NCI-H146 (cell line): ENCODE measurements at places on chromosomes 12 and 14.
A peak's percentile ranks its signal among the peaks of the same experiment; 100 is the strongest.

DNA sequence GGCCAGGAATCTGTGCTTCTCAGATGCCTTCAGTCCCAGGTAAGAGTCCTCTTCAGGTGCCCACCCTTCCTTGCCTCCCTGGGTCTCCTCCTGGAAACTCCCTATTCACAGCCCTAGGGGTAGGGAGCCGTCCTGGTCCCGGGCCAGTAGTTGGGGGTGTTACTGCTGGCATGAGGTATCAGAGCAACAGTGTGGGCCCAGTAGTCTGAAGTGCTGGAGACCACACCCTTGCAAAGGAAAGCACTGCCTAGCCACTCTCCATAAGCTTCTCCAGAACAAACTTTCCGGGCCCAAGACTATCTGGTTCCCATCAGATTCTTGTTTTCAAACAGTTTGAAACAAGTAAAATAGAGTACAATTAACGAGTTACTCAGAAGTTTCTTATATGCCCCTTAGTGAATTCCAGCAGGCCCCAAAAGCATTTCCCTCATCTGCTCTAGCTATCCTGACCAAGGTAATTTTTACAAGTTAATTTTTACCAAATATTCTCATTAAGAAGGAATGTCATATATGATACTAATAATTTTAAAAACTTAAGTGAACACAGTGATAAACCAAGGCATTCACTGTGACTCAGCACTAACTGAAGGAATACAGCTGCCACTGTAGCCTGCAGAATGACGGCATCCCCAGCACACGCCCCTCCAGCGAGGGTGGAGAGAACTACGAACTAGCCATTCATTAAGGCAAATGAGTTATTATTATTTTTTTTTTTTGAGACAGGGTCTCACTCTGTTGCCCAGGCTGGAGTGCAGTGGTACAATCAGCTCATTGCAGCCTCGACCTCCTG, 49.4 kb downstream of the MOK start:
- no peak for DNase-seq

- no peak for DNase-seq
Measured at GRCh38 chr12:53069621-53070410, 9.4 kb downstream of the SPRYD3 start.

GRCh38 chr12:110971936-110972335, 51.6 kb upstream of the MYL2 start:
- DNase-seq = no peak

GRCh38 chr12:112837629-112838197, 46.2 kb downstream of the RPH3A start:
- DNase-seq = peak; percentile 17

- no peak for DNase-seq
Measured at GRCh38 chr14:97426776-97427175, 629.6 kb downstream of the VRK1 start.

DNA sequence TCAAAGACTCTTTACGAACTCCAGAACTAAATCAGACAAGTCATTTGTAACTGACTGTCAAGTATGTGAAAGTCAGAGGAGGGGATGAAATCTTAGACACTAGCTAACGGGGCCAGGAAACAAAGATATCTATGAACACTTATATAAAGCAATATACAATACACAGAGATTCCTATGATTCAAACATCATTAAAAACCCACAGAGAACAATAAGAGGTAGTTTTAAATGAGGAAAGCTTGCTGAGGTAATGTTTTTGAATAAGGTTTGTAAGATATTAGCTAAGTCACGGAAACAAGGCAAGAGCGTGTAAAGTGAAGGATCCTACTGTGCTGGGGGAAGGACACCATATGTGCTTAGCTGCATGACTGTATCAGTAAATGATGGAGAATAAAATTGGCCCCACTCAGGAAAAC, 36.7 kb downstream of the SAV1 start:
- no peak for DNase-seq

GRCh38 chr12:121930862-121931261, 12.5 kb downstream of the CFAP251 start:
- DNase-seq = no peak

DNA sequence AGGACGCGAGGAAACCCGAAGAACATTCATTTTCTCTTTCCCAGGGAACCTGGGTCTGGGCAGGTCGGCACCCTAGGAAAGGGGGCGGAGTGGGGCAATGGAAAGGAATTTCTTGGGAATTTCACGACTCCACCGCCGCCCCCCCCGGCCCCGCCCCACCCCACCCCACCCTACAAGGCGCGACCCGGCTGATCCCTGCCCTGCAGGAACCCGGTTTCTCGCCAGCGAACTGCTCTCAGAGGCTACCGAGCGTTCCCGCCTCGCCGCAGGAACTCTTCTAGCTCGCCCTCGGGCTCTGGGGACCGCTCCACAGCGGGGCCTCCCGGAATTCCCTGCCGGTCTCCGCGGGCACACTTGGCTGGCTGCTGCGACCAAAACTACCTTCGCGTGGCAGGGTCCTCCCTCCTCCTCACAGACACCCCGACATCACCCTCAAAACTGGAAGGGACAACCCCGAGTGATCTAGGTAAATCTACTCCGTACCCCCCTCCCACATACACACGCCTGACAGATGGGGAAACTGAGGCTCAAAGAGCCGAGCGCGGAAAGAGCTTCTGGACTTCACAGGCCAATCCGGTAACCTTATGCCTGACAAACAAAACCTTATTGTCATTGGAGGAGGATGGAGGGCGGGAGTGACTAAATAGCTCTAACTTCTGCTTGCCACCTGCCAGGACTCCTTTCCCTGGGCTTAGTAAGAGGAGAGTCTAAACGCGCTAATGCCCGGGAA, 785 bp upstream of the ACTN1 start:
- DNase-seq = peak; percentile 48

DNA sequence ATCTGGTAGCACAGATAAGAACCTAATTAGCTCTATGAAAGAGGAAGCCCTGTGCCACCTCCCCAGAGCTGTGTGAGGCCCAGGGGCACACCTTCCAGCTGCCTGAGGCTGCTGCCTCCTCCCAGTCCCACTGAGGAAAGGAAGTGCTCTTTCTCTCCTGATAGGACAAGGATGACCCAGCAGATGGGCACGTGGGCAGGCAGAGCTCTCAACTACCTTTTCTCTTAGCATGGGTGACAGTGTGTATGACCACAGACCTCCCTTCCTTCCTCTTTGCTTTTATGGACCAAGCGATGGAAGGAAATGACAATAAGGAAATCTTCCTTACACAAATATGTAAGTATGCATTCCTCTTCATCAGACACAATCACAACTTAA, 127.6 kb upstream of the AMIGO2 start:
- peak; percentile 35 for DNase-seq

DNA sequence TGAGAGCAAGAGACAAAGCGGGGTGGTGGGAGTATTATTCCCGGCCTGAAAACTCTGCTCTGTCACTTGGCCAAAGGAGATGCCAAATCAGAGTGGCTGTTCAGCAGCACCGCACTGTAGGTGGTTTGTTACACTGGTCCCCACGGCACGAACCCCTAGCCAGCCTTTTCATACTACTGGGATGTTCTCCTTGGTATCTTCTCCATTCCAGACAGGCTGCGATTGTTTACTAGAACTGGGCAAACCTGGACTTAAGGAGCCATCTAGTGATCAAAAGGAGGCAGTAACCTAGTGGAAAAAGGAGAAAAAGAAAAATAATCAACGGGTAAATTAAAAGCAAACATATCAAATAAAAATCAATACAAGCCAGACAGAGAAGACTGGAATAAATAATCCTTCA, 58.9 kb upstream of the TMTC2 start:
- peak; percentile 67 for DNase-seq

DNA sequence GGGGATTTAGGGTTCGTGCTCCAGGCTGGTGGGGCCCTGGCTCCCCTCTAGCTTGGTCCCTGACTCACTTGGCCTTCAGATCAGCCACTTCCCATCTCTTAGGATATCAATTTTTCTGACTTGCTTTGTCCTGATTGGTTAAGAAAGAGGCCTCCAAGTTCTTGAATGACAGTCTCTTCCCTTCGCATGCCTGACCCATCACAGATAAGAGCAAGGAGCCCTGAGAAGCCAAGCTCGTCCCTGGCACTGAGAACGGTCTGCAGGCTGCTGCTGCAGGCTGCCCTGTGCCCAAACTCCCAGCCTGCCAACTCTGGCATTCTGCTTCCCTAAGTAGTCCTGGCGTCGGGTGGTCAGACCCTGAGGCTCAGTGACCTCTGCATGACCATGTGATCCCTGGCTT, 794 bp upstream of the LRTM2 start:
- DNase-seq = no peak

DNA sequence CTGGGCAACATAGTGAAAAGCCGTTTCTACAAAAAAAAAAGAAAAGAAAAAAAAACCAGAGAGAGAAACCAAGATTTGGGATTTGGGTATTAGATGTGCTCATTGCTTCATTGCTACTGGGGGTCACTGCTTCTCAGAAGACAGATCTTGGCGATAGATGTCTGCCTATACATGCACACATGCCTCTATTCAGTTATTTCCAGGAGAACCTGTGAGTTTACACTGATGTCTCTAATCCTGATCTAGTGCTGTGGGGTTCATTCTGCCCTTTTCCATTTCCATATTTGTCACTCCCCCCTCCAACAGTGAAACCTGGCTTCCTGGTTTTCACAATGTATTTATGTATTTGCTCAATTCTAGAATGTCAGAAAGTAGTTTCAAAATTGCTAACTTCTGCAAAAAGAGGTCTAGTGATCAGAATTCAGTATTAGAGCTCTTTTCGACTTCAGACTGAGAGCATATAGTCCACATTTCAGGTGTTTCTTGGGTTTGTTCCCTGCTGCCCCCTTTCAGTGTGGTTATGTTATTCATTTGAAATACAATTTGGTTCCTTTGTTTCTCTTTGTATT, 111.0 kb downstream of the SLC25A47 start:
- DNase-seq = no peak

DNA sequence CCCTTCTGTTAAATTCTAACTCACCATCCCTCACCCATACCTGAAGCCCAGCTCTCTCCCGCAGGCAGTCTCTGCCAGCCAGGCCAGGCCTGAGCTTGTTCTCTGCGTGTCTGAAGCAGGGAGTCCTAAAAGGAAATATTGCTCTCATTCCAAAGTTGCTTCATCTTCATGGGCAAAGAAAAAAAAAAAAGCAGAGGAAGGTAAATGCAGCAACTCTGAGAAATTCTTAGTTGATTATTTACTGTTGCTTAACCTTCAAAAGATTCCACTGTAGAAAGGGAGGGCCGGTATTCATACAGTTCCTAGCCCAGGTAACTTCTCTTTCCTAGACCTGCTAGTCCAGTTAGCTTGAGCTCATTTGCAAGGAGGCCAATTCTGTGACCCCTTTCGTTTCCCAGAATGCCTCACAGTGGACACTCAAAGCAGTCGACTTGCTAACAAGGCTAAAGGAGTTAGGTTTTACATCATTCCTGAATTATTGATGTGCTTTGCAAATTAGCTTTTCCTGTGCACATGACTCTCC, 193.5 kb upstream of the EEA1 start:
- DNase-seq = no peak

- no peak for DNase-seq
Measured at GRCh38 chr12:68117661-68118060, 41.9 kb downstream of the IFNG start.
